Effector memory CD8-positive, alpha-beta T cell (primary cell): ENCODE measurements at places on chromosomes 6 and 20.
A peak's percentile ranks its signal among the peaks of the same experiment; 100 is the strongest.

- no peak for DNase-seq
Measured at GRCh38 chr6:116461331-116461931, at the start of gene CALHM6. Gene CALHM6, plus strand, starts transcription at chr6:116461375. Its CDS starts 555 bp downstream, at chr6:116461930.

- DNase-seq, result no peak
Measured at GRCh38 chr6:12842114-12842513, 125.5 kb downstream of the PHACTR1 start.

GRCh38 chr6:52921743-52922142, 12.2 kb upstream of the GSTA3 start:
- no peak for DNase-seq

GRCh38 chr6:155317186-155317585, 2.9 kb upstream of the TFB1M start:
- no peak for DNase-seq

- DNase-seq, result no peak
Measured at GRCh38 chr20:36030149-36030548, 61.8 kb downstream of the CNBD2 start.

GRCh38 chr20:8373579-8373978, 241.5 kb downstream of the PLCB1 start:
- no peak for DNase-seq

DNA sequence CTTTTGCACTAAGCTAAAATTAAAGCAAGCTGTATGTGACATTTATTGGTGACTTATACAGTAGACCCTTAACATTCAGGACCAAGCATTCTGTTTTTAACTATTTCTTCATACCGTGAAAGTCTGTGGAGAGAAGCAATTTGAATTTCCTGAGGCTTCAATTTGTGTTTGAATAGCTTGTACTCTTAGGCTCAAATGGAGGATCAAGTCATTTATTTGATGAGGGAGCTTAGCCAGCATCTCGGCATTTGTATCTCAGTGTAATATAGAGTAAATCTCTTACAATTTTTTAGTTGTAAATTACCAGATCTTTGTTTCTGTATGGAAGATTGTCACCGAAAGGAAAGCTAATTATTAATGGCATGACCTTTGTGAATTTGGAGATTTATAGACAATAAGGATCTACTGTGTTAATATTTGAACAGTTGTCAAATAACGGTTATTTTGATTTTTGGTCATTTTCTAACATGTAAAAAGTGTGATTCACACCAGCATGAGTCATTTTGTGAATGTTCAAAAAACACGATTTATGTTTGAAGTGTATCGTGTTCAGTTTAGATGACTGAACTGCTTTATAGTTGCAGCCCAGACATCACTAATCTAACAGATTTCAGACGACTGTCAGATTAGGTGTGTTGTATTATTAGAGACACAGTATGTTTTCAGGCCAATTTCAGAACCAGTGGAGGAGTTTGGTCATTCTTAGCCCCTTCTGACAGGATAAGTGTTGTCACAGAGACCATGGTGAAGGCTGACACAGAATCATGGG, 332.9 kb downstream of the CDKAL1 start:
- no peak for DNase-seq

DNA sequence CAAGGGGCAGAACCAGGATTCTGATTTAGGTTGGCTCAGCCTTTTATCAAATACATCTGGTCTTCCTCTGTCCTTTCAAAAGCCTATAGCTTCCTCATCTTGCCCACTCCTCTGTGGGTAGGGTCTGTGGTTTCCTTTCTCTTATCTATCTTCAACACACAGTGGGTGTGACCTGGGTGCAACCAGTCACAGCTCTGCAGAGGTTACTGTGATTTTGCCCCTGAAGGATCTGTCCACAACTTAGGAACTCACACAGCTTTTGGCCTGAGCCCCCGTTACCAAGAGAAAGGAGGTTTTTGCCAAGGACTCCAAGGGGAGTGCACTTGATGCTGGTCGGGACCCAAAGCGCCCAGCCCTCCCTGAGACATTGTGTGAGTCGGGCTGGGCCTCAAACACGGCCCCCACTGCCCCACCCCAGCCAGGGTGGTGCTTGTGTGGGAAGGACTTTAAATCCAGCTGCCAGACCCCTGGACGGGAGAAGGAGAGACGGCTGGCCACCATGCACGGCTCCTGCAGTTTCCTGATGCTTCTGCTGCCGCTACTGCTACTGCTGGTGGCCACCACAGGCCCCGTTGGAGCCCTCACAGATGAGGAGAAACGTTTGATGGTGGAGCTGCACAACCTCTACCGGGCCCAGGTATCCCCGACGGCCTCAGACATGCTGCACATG, at the start of gene PI16:
Gene PI16 (plus strand): TSS at position 477 of the 670 bp plus-strand sequence. CDS start 23 bp downstream, at position 500.
- no peak for DNase-seq

- peak; percentile 64 for DNase-seq
Measured at GRCh38 chr20:45290677-45291355, 15.8 kb upstream of the RBPJL start.

DNA sequence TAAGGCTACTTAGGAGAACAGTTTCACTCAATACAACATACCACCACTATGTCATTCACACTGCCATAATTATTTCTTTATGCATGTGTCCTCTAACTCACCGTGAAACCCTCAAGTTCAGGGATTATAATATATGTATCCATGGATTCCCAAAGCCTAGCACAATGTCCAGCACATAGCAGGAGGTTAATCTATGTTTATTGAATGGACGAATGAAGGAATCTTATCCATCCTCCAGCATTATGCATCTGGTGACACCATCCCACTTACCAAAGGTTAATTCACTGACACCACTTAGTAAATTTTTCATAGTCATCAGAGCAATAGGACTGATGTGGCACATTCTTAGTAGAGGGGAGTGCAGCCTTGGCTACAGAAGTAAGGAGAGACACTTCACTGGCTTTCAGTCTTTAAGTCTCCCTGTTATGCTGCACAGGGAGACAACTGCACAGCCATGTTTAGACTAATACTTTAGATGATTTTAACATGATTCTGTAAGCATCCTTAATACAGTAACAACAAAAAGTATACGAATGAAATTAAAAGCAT, 49.7 kb downstream of the EPHA7 start:
- no peak for DNase-seq

DNA sequence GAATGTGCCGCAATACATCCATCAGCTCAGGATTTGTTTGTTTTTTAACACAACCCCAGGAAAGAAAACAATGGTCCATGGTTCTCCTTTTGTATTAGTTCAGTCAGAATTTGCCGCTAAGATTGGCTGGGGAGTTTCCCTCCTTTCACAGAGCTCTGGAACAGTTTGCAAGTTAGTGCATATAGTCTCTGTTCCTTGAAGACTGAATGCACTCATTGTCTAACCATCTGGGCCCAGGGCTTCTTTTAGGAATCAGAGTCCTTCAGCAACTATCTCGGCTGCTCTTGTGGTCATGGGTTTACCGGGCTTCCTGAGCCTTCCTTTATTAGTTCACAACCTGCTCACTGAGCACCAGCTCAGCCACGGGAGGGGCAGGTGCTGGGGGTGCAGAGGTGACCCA, 121.3 kb downstream of the SLC23A2 start:
- no peak for DNase-seq

DNA sequence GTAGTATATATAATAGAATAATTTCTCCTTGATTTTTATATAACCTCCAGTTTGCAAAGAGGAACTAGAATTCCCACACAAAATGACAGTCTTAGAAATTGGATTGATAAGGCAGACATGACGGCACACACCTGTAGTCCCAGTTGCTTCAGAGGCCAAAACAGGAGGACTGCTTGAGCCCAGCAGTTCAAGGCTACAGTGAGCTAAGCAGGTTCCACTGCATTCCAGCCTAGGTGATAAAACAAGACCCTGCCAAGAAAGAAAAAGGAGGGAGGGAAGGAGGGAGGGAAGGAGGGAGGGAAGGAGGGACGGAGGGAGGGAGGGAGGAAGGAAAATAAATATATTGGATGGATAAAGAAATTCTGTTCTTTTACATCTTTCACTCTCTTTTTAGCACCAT, 77.6 kb upstream of the SASH1 start:
- DNase-seq, result no peak

DNA sequence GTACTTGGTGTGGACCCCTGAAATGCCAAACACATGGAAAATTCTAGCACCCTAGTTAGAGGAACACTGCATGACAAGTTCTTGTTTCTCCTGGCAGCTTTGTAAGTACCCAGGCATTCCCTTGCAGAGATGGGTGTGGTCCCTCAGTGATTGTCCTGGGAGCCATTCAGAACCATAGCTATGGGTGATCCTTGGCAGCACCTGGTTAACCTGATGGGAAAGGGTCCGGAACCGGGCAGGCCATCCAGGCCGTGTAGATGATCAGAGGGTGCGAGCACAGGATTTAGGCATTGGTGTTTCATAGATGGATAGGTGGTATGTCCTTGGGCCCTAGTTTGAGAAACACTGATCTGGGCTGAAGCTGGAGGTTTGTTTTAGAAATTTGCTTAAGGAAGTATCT, 95.8 kb downstream of the RPP40 start:
- DNase-seq, result no peak

- no peak for DNase-seq
Measured at GRCh38 chr6:85126485-85127167, 323.3 kb upstream of the NT5E start.

DNA sequence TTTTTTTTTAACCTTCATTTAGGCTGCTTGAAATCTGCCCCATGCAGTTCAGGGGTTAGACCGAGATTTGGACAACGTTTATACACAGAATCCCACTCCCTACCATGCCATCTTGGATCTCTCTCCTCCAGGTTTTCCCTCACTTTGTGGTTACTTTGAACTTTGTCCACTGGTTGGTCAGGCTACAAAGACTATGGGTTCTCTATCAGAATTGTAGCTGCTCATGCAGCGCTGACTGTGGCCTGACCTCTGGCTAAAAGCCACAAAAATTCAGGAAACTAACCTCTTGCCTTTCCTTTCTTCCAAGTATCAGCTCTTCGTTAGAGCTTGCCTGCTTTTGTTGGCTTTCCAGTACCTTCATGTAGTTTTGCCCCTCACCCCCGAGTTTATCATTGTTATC, 44.9 kb upstream of the KCNG1 start:
- no peak for DNase-seq

DNA sequence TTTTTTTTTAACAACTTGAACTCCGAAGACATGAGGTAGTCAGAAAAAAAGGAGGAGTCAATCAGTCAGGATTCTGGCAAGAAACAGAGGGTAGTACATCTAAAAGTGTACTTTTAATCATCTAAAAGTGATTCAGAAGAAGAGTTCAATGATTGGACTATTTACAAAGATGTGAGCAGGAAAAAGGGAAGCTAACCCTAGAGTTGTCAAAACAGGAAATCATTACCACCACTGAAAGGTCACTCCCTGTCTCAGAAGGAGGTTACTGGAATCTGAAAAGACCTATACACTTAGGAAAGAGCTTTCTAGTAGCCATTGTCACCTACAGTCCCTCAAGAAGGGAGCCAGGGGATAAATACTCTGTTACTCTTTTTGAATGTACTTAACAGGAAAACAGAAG, 16.7 kb upstream of the LMBRD1 start:
- no peak for DNase-seq

- DNase-seq, result no peak
Measured at GRCh38 chr20:55936209-55936595, 69.1 kb downstream of the CBLN4 start.

GRCh38 chr20:62975251-62975760, 22.8 kb downstream of the SLC17A9 start:
- DNase-seq, result no peak

GRCh38 chr6:16635810-16636602, 125.3 kb downstream of the ATXN1 start:
- DNase-seq, result no peak

GRCh38 chr6:43058531-43058930, 703 bp downstream of the MRPL2 start:
- DNase-seq, result no peak

- no peak for DNase-seq
Measured at GRCh38 chr6:105747823-105748405, 338.2 kb upstream of the PRDM1 start.

DNA sequence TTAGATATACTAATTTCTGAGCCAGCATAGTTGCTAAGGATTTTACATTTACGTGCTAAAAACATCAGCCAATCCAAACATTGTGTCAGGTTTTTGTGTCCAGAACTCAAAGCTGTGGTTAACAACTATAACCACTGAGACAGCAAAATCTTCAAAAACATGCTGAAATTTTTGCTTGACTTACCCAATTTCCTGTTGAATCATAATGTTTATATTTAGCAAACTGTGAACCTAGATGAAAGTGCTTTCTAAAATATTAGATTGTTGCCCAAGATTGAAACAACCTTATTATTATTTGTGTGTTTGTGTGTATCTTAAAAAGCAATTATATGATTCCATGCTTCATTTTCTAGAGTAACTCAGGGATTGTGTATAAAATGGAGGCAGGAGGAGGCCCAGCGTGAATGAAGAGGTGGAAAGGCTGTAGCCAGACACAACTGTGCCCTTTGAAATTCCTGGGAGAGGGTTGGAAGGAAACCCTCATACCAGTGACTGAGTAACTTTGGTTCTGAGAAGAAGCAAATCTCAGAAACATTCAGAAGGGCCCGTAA, 48.0 kb downstream of the ARMC2 start:
- peak; percentile 26 for DNase-seq

- DNase-seq, result no peak
Measured at GRCh38 chr20:60203451-60203850, 245.2 kb downstream of the CDH26 start.

DNA sequence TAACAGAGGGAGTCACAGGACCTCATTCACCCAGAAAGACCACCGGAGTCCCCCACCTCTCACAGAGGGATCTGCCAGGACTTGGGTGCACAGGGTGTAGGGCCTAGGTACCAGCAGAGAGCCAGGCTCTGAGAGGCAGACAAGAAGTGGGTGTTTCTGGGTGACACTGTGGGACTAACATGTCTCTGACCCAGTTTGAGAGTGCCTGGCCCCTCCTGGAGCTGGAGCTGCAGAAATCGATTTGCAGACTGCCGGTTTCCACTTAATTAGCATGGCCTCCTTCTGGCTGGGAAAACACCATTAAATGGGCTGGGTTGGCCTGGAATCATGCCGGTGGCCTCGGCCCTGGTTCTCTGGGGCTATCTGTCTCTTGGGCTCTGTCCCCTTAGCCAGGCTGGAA, 59.2 kb downstream of the PPP1R16B start:
- DNase-seq, result no peak

DNA sequence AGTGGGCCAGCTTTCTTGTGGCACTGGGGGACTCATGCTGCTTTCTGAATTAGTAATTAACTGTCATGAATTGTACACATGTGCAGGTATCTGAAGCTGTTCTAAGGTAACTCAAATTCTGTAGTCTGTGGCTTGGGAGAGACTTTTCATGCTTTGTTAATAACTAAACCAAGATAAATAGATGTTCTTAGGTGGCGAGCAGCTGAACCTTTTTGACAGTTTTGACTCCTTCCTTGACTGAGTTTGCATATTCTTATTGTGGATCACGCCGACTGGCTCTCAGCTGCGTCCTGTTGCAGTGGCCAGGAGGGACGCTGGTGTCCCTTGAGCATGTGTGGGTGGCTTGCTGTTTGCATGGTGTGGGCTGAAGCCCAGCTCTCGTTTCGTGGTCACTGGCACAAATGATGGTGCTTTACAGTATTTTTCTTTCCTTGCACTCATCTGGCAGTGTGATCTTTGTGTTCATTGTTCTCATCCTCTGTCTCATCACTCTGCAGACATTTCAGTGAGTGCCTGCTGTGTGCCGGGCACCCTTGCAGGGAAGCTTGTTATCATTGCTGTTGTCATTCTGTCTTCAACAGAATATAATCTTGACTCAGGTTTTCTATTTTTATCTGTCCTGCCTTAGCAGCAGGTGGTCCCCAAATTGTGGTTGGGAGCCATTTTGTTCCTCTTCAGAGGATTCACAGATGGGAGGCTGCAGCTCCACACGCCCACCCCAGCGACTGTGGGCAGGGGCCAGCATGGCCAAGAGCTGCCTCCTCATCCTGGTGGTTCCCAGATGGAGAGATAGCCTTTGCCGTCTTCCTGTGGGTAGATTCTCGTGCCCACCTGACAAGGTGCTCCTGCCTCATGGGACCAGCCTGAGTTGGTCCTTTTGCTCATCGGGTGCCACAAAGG, 39.6 kb downstream of the DUSP22 start:
- no peak for DNase-seq
